ENCODE measurements at places on chromosomes 1 and 21. TPM values are rescaled to one million over a fixed set of nuclear protein-coding genes. Genes with fewer than 3 reads are reported as not detected.

TMEM200B gene
- total RNA-seq, result not detected

CLDN19 gene
- not detected for total RNA-seq

LCE3E gene
- total RNA-seq, result not detected

FMO5 gene
- 0.86 TPM for total RNA-seq

SHC1 gene
- total RNA-seq, result 667 TPM

UBIAD1 gene
- 23.2 TPM for total RNA-seq

CA6 gene
- not detected for total RNA-seq

FABP3 gene
- not detected for total RNA-seq

RAB42 gene
- not detected for total RNA-seq

TMEM61 gene
- 0.39 TPM for total RNA-seq

NBPF12 gene
- 18.8 TPM for total RNA-seq

NCF2 gene
- total RNA-seq, result 8.7 TPM
